ENCODE measurements at places on chromosomes 3 and 15. TPM values are rescaled to one million over a fixed set of nuclear protein-coding genes. Genes with fewer than 3 reads are reported as not detected.

GOLGA6D gene
- not detected for total RNA-seq

COPS2 gene
- 50.8 TPM for total RNA-seq

NFKBIZ gene
- 165 TPM for total RNA-seq

SLC6A1 gene
- total RNA-seq = not detected

LINGO1 gene
- not detected for total RNA-seq

LIPC gene
- 0.29 TPM for total RNA-seq

CCDC33 gene
- 4.0 TPM for total RNA-seq

NMB gene
- 0.66 TPM for total RNA-seq

CPLX3 gene
- total RNA-seq = not detected

CFAP91 gene
- under 0.01 TPM for total RNA-seq

OSTN gene
- not detected for total RNA-seq

GFM1 gene
- total RNA-seq = 38.5 TPM

WNT5A gene
- total RNA-seq = 128 TPM

SHF gene
- 0.43 TPM for total RNA-seq

LDHAL6B gene
- not detected for total RNA-seq

SENP8 gene
- 1.1 TPM for total RNA-seq

BNC1 gene
- 26.5 TPM for total RNA-seq

ACTRT3 gene
- total RNA-seq = 2.8 TPM

PLCB2 gene
- total RNA-seq = 0.72 TPM

RTP3 gene
- total RNA-seq = not detected

GPR62 gene
- not detected for total RNA-seq

ACVR2B gene
- 3.7 TPM for total RNA-seq

B3GALNT1 gene
- 12.3 TPM for total RNA-seq

AADACL2 gene
- not detected for total RNA-seq

ERICH6 gene
- 0.14 TPM for total RNA-seq

C3orf85 gene
- not detected for total RNA-seq

MFSD1 gene
- total RNA-seq = 151 TPM

SLC12A1 gene
- total RNA-seq = not detected

GNAT1 gene
- not detected for total RNA-seq

CHRNA5 gene
- 2.0 TPM for total RNA-seq

GOLGA8O gene
- 0.44 TPM for total RNA-seq

CPA3 gene
- not detected for total RNA-seq

ROPN1 gene
- not detected for total RNA-seq

MORC1 gene
- total RNA-seq = not detected

ARHGEF26 gene
- 5.5 TPM for total RNA-seq

ZIC1 gene
- total RNA-seq = 0.29 TPM

LMAN1L gene
- not detected for total RNA-seq

ARHGAP31 gene
- total RNA-seq = 19.5 TPM

TMEM108 gene
- total RNA-seq = not detected

SPRED1 gene
- total RNA-seq = 28.0 TPM

CYP8B1 gene
- not detected for total RNA-seq

OIP5 gene
- 12.3 TPM for total RNA-seq

P2RY12 gene
- total RNA-seq = not detected

GMNC gene
- total RNA-seq = 0.14 TPM

CHST13 gene
- not detected for total RNA-seq

CHRFAM7A gene
- not detected for total RNA-seq

SLC9A9 gene
- 8.8 TPM for total RNA-seq

MYO5C gene
- total RNA-seq = under 0.01 TPM

PIK3R4 gene
- 20.4 TPM for total RNA-seq

CLRN1 gene
- not detected for total RNA-seq

WDR53 gene
- total RNA-seq = 8.4 TPM

ARPIN gene
- 9.6 TPM for total RNA-seq

IL5RA gene
- total RNA-seq = not detected

SPATA12 gene
- total RNA-seq = not detected

GOLGA8J gene
- total RNA-seq = not detected
